GF-D8 (cell line): ENCODE measurements at places on chromosomes 3 and 15.
A peak's percentile ranks its signal among the peaks of the same experiment; 100 is the strongest.

DNA sequence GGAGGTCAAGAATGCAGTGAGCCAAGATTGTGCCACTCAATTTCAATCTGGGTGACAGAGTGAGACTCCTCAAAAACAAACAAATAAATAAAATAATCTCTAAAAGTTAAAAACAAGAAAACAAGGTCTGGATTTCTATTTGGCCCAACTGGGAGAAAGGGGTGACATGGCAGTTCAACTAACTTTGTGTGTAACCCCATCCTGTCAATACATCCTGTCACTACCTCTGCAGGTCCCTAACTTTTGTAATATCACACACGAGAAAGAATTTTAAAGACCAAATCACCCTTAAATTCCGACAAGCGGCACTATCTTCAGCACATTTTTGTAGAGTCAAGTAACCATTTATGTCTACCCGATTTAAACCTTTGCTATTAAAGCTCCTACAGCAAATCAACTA, 10.2 kb downstream of the SLTM start:
- no peak for DNase-seq

DNA sequence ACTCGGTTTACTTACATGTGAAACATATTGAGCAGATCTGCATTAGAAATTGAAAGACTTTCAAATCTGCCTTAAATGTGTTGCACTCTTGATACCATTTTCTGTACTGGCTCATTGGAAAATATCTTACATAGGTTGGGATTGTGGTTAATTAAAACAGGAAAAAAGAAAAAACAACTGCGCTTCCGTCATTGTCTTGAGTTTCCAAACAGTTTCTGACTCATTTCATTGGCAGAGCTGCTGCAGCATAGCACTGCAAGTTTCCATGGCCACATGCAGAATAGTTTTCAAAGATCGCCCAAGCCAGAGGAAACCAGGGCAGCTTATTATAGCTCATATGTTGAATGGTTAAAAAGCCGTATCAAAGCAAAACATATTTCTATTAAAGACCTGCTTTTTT, 446.6 kb upstream of the BCHE start:
- DNase-seq = no peak

DNA sequence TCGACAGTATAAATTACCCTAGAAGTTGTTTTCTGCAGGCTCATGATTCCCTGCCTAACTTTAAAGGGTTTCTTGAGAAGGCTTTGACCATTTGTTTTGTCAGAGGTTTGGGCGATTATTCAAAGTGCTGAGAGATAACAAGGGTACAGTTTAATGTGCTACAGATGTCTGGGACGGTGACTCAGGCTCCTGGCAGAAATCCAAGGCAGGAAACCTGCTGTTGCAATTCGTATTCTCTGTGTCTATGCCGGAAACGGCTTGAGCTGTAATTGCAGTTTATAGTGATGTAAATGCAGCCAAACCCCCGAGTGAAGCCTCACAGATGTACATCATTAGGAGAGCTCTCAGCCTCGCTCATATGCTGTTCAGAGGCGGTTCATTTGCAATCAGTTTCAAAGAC, 65.6 kb downstream of the SYNPR start:
- DNase-seq = peak; percentile 73

GRCh38 chr3:14141144-14141543, 16.3 kb downstream of the TMEM43 start:
- no peak for DNase-seq

DNA sequence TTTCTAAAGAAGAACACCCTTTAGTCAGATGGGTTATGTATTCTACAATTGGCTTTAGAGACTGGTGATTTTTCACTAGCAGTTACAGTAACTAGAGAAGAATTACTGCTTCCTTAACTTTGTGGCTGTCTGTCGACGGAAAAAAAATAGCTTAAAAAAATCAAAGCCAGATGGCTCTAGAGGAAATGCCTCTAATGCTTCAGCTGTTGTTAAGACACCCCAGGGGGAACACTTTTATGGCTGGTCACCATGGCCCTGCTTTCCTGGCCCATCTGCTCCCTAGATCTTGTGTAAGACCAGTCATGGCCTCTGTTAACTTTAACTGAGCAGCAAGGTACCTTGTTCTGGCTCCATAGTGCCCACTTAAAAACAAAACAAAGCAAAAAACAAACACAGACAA, 198.6 kb upstream of the PLSCR5 start:
- no peak for DNase-seq

DNA sequence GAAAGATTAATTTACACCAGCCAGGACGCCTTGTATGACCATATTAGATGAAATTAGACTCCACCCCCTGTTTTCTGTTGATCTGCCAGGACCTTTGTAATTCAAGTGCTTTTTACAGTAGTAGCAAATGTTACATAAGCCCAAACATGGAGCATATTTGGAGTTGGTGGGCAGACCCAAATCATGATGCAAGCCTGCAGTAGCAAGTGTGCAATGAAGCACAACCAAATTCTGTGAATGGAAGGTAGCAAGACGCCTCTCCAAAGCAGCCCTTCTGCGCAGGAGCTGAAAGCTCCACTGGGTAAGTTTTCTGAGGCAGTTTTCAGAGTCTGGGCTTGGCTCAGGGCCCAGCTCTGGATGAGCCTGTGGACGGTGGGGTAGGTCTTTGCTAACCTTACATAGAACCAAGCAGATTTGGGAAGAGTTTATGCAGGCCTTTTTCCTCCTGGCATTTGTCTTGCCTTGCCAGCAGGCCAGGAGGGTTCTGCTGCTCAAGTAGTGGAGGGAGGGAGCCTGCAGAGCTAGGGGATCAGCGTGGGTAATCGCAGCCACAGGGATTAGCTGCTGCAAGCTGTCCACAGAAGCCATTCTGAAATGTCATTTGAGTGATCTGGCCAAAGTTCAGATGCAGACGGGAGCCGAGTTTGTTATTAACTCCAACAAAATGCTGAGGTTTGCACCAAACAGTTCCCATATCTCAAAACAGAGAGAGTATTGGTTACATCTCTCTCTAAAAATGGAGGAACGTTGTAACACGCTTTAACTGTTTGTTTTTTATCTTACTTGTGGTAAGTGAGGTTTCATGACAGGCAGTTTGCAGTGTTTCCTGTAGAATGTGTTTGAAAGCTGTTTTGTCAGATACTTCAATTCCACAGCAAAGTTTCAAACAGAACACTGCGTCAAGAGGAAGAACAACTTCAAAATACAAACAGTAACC, 55.4 kb downstream of the PSMD6 start:
- peak; percentile 95 for DNase-seq

- DNase-seq = peak; percentile 42
These were observed 106.2 kb downstream of the XXYLT1 start for GRCh38 chr3:195164573-195165264.

DNA sequence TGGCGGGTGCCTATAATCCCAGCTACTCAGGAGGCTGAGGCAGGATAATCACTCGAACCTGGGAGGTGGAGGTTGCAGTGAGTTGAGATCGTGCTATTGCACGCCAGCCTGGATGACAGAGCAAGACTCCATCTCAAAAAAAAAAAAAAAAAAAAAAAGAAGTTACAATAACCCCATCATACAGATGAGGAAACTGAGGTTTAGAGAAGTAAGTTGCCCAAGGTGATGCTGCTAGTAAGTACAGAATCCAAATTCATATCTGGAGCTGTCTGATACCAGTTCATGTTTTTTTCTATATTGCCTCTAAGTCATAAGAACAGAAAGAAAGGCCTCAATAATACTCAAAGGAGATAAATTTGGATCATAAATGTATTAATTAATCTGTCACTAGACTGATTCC, 40.6 kb downstream of the MCF2L2 start:
- no peak for DNase-seq

- DNase-seq = no peak
These were observed 113.7 kb downstream of the TJP1 start for GRCh38 chr15:29708519-29708918.

- DNase-seq = no peak
These were observed 38.2 kb downstream of the TRANK1 start for GRCh38 chr3:36906504-36907149.

DNA sequence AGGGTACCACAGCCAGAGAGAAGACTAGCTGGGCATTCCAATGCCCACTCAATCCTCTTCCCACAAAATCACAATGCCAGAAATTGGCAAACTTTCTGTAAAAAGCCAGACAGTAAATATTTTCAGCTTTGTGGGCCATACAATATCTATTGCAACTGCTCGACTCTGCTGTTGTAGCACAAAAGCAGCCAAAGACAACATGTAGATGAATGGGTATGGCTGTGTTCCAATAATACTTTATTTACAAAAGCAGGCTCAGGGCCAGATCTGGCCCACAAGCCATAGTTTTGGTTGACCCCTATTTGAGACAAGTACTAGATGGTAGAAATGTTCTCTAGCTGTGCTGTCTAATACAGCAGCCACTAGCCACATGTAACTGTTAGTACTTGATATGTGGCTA, 330.9 kb downstream of the ERC2 start:
- no peak for DNase-seq

DNA sequence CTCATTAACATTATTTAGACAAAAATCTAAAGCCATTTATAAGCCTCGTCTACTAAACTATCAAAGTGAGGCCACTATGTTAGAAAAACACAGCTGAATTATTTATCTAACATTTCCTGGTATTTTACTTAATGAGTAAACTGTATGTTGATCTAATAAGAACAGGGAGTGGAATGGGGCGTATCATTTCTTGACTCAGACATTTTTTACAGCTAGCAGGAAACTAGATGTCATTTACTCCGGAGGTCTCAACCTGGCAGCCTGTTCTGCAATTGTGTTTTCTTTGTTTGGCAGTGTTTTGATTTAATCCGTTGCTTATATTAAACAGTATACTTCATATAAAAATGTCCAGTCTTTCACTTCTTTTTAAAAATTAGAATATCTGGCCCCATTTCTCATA, 79.1 kb upstream of the ABI3BP start:
- no peak for DNase-seq

DNA sequence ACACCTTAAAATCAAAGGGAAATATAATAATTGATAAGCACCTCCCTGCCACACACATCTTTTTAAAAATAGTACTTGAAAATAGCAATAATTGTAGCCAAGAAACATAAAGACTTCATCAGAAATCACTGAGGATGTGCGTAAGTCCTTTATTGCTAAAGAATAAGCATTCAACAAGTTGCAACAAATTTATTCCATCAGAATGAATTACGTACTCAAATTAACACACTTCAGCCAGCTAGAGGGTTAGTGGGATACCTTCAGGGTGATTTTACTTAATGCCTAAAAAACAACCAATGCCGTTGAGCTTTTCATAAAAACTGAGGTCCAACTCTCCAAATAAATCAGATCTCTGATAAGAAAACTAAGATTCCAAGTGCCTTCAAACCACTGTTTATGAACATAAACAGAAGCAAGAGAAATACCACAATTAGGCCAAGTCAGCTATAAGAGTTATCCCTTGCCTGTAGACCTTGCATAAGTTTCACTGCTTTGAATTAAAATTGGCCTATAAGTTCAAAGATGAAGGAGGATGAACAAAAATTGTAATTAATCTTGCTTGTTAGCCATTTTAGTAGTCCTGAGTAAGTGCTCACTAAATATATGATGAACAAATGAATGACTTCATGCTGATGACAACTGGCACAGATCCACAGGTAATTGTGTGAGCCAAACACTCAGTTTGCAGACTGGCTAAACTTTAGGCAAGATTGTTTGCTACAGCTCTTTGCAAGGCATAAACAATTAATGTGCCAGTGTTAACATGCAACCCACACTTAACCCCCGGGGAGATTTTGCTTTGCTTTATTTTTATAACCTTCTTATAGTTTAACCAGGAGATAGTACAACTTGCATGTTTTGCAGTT, 375.1 kb upstream of the THBS1 start:
- no peak for DNase-seq

GRCh38 chr3:14548321-14548729, 8.2 kb upstream of the GRIP2 start:
- no peak for DNase-seq

- DNase-seq = no peak
These were observed 26.5 kb downstream of the IQGAP1 start for GRCh38 chr15:90414408-90415028.

DNA sequence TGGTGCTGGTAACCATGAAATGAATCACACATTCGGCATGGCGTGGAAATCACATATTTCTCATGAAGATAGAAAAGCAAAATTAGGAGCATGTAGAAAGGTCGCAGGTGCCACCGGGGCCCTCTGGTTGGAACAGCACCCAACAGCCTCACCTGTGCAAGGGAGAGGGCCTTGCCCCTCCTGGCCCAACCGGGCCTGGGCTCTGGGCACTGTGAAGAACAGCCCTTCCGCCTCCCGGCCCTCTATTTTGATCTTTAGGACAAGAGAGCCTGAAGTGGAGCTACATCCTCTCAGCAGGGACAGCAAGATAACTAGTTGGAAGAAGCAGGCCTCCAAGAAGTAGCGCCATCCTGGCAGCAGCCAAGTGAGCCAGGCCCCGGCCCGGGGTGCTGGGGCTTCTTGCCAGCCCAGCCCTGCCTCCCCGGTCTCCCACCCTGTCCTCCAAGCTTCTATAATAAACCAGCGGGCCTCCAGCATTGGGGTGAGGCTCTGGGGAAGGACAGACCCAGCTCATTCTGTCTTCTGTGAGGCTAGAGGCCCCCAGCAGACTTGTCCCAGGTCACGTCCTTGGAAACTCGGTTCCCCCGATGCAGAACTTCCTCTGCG, 46.1 kb upstream of the FGD5 start:
- no peak for DNase-seq

DNA sequence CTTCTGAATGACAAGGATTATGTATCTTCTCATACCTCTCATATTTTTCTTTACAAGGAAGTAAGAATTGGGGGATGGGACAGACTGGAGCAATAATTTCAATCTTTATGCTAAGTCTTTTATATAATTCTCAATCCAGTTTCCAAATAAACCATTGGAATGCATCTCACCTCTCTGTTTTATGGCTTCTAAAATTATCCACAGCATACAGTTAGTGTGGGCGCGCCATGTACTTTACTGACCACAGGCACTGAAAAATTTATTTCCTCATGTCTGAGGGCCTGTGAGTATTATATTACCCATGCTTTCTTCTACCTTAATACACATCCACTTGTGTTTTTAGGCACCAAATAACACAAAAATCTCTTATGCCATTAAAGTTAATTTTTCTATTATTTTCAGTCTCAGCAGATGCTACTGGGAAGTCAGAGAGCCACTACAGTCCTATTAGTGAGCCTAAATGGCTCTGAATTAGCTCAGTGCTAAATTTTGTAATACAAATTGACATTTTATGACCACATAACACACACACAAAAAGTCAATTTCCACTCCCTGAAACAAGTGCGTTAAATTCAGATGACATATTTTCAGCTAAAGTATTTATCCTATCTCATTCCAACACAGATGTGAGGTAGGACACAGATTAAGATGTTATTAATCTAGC, 39.3 kb downstream of the SLITRK3 start:
- no peak for DNase-seq

GRCh38 chr3:64837986-64838735, 150.4 kb upstream of the ADAMTS9 start:
- DNase-seq = no peak

- no peak for DNase-seq
These were observed 39.3 kb downstream of the MEGF11 start for GRCh38 chr15:66214246-66214645.

DNA sequence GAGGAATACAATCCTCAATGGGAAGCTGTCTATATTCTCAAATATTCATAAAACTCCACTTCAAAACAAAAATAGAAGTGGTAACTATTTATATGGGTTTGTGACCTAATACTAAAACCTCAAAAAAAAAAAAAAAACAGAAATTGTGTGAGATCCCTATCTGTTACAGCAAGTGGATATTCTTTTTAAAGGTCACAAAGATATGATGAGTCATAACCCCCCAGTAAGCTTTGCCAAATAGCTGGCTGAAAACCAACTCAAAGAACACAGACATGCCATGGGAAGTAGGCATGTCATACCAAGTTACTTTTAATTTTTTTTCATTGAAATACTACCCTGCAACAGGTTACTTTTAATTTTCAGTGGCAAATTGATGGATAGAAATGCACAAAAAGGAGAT, 62.5 kb downstream of the CBLB start:
- DNase-seq = peak; percentile 67

GRCh38 chr15:100081454-100081853, 260.3 kb downstream of the ADAMTS17 start:
- DNase-seq = no peak
